ENCODE measurements at places on chromosomes 2 and 18.
A peak's percentile ranks its signal among the peaks of the same experiment; 100 is the strongest.

GRCh38 chr2:240629619-240629967, 4.3 kb downstream of the GPR35 start:
- no peak for DNase-seq

DNA sequence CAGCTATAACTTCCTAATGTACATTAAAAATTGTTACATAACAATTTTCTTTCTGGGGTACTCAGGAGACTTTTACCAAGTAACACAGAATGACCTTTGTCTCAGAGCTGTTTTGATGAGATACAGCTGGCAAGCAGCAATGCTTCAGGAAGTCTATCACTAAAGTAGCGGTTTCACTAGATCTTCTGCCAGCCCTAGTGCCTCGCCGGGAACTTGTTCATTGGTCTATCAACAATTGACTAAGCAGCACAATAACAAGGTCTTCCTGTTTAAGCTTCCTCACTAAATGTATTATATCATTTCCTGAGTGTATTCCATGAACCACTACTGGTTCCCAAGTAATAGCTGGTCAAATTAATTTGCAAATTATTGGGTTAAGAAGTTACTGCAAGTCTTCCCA, 69.2 kb downstream of the TRIP12 start:
- DNase-seq = peak; percentile 60

DNA sequence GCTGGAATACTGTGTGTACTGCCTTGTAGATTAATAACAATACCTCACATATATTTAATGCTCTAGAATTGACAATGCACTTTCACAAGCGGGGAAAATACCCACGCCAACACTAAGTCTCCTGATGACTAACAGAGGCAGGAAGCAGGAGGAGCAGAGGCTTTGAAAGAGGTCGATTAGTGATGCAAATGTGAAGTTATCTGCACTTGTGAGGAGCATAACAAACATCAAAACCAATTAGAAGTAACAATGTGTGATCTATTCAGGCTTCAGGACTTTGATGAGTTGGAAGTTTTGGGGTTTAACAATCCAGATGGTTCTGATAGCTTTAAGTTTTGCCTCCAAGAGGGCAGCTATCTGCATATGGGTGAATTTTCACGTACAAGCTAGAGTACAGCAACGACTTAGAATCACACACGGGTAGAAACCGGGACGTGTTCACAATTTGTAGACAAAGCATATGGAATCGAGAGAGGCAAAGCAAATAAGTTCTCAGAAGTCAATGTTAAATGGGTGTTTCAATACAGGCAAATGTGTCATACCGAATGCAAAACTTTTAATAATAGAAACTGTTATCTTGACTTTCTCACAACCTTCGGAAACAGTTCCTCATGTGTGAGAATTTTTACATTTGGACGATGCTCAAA, 114.5 kb downstream of the METTL8 start:
- peak; percentile 30 for DNase-seq

DNA sequence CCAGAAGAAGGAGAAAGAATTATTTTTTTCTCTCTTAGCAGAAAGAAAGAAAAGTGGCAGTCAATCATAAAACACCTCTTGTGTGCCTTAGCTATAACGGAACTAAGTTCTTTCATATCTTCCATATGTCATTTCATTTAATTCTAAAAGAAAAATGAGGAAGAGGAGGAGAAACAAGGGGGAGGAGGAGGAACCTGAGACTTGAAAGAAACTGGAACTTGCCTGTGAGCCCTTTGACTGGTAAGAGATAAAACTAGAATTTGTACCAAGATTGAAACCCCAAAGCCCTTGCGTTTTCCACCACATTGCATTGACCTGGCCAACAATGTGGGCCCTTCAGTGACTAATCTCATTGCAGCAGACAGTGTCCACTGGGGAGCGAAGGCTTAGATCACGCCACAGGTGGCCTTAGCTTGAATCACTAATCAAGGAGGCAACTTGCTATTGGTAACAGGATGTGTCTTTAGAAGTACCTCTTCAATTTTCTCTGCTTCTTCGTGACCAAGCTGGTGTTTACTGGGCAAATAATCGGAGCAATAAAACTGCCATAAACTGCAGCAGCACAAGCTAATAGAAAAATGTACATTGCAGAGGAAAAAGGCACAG, 307.9 kb downstream of the CLIP4 start:
- DNase-seq = no peak

DNA sequence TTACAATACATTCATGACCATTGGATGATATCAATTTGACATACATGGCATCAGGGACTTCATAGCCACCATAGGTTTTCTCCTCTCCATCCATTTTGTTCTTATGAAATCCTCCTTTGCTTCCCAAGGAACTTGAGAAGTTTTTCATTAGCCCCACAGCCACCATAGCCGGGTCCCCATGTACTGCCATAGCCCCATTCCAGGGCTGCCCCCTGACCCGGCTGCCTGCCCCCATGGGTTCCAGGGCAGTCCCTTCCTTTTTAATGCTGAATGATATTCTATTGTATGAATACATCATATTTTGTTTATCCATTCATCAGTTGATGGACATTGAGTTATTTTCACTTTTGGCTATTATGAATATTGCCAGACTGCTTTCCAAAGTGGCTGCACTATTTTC, 20.4 kb downstream of the ATP6V1B1 start:
- no peak for DNase-seq

GRCh38 chr2:159267921-159268320, 18.6 kb downstream of the WDSUB1 start:
- peak; percentile 22 for DNase-seq

DNA sequence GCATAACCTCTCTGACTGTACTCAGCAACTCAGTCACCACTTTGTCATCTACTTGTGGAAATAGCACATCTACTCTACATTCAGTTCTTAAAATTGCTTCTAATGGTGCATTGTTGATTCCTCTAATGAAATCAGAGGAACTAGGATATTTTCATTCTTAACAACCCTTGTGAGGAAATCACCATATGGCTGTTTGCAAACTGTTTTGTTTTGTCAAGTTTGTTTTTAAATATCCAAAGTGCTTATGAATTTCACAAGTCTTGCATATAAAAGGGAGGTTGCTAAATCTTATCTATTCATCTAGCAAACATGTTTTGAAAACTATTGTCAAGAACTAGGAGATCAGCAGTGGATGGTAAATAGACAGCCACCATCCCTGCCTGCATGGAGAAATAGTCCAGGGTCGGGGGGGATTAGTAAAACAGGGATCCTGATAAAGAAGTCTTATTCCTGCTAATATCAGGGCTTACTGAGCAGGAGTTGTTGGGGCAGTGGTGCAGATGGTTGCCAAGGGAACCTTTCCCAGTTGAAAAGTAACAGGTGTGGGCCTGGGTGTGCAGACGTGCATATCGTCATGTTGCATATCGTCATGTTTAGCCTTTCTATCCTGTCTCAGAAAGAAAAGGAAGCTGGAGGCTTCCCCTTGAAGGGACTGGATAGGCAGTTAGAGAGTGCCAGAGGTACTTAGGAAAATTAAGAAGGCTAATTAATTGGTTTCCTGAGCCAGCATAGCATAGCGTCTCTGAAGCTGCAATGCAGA, 7.5 kb upstream of the MYO3B start:
- DNase-seq = peak; percentile 74

GRCh38 chr2:102661846-102662245, 42.5 kb downstream of the SLC9A2 start:
- DNase-seq = no peak

DNA sequence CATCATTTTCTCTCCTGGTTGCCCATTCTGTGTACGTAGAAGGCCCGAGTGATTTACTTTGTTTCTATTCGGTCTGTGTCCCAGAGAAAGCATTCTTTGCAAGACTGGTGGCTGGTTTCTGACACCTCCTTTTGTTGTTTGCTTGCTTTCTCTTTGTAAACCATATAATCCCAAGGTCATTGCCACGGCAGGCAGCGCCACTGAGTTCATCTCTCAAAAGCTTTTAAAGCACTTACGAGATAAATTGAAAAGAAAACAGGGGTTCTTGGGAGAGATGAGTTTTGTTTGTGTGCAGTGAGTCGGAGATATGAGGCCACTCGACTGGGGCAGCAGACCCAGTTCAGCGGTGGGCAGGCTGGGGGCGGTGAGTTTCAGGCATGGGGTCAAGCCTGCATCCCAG, 137.6 kb downstream of the NCK2 start:
- no peak for DNase-seq

DNA sequence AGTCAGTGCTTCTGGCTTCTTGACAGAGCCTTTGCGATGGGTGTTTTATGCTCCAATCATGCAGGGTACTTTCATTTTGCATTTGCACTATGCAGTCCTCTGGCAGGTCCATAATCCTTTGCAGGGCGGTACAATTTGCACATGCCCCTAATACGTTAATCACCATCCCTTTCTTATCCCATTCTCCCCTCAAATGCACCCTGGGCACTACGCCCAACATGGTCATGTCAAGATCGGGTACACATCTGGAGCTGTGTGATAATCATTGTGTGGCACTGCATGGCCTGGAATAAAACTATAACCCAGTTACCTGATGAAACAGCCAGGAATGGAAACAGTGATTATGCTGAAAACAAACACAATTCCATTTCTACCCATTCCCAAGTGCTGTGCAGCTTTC, 27.7 kb downstream of the LOXHD1 start:
- DNase-seq = no peak
